GF-D8 (cell line): ENCODE measurements at places on chromosomes 2 and 18.

DNA sequence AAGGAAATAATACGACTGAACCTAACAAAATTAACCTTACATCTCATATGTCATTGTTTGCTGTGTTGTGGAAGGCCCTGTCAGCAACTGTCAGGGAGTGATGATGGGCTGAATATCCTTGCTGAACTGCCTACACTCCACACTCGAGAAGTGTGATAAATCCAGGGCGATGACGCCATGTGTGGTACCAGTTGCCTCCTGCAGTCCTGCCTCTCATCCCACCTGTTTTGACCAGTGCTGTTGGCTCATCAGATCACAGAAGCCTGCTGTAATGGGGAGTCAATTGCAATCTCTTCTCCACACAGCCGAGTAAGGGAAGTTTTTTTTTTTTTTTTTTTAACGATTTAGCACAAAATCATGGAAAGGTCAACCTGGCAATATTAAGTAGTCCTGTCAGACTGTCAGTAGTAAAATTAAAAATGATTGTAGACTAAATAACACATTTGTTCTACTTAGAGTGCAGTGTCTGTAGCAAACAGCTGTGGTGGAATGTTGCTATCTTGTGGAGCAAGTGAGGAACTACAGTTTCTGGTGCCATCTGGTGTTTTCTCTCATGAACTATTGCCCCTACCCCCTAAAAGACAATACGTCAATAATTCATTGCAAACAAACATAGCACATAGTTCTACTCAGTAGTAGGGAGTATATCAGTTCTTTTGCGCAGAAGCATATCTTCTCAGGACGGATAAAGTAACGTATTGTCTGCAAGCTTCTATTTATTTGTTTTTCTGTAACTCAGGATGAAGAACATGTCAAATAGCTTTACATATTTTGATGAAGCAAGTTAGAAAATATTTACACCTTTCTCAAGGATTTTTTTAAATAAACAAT, 347.6 kb downstream of the CTNNA2 start:
- DNase-seq: no peak

- DNase-seq: no peak
Measured at GRCh38 chr2:185510060-185510459, 228.5 kb upstream of the FSIP2 start.

GRCh38 chr2:60413069-60413813, 140.2 kb downstream of the BCL11A start:
- no peak for DNase-seq

GRCh38 chr18:24826605-24827004, 366.2 kb downstream of the HRH4 start:
- DNase-seq: no peak

DNA sequence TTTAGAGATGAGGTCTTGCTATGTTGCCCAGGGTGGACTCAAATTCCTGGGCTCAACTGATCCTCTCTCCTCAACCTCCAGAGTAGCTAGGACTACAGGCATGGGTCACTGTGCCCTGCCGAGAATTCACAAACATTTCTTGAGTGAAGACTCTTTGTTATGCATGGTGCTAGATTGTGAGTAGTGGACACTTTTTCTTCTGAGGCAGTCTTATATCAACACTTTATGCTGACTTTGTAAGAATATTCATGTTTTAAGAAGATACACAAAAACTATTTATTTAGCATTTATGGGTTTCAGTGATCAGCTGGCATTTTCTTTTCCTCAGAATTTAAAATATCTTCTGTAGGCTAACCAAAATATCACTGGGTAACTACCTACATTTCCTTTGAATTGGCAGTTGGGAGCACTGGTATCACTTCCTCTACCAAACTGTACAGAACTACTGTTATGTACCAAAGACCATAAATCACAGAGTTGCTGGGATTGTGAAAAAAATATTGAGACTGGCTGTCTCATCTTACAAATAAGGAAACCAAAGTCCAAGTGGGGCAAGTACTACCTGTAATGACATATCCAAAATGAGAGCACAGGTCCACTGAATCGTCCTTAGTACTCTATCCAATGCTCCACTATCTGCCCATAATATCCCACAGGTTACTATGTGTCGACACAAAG, 34.0 kb downstream of the DOCK10 start:
- no peak for DNase-seq

- DNase-seq: peak; percentile 29
Measured at GRCh38 chr2:134736167-134736880, 17.5 kb upstream of the TMEM163 start.

- DNase-seq: no peak
Measured at GRCh38 chr2:46706264-46706983, 209.2 kb downstream of the MCFD2 start.

- no peak for DNase-seq
Measured at GRCh38 chr18:48028696-48029095, 98.2 kb upstream of the SMAD2 start.

DNA sequence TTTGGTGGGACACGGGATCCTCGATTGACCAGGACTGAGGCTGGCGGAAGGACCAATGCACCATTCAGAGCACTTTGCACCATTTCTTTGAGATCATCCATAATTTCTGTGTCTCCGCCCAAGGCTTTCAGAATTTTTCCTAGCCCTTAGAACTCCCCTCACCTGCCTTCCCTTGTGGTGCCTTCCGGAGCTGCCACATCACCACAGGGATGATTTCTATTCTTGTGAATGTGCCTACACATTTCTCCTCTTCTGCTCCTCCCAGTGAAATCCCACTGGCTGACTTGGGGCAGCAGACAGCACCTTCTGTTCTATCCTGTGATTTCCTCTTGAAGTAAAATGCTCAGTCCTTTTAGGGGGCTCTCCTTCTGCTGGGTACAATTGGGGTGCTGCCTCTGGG, 11.2 kb downstream of the ACOXL start:
- no peak for DNase-seq

DNA sequence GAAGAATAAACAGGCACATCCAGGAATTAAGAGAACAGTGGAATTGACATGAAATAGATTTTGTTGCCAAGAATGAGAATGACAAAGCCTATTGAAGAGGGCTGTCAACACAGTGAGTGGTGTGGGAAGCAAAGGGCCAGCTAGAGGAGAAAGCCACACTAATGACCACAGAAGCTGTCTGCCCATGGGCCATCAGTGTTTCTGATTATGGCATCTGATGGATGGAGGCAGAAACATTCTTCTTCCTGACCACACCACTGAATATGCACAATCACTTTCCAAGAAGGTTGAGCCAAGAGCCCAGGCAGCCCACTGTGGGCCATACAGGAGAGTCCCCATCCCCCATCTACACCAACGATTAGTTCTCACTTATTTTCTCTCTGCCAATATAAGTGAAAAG, 146.0 kb upstream of the SH3BP4 start:
- DNase-seq: no peak
